ENCODE measurements at places on chromosomes 7 and 10.

DNA sequence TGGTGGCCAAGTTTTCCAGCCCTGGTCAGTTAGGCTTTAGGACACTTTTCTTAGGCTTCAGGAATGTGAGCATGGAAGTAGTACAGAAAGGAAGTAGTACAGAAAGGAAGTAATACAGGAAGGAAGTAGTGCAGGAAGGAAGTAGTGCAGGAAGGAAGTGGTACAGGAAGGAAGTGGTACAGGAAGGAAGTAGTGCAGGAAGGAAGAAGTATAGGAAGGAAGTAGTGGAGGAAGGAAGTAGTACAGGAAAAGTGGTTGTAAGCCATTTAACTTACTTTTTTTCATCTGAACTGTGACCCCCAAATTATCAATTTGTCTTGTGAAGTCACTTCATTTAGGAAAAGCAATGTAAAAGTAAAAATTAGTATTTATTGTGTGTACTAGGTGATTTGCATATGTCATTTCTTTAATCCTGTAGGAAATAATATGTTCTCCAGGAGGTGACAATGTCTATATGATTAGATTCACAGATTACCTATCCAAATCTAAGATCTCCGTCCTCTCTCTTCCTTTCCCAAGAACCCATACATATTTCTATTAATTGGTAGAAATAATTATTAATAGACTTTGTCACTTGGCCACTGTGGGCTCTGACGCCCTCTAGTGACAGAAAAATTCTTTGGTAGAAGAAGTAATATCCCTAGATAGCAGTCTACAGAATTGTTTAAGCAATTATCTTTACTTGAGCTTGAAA, 3.9 kb upstream of the FAS start:
- no peak for DNase-seq

- DNase-seq, result no peak
Measured at GRCh38 chr7:50068026-50068425, 25.0 kb downstream of the ZPBP start.

DNA sequence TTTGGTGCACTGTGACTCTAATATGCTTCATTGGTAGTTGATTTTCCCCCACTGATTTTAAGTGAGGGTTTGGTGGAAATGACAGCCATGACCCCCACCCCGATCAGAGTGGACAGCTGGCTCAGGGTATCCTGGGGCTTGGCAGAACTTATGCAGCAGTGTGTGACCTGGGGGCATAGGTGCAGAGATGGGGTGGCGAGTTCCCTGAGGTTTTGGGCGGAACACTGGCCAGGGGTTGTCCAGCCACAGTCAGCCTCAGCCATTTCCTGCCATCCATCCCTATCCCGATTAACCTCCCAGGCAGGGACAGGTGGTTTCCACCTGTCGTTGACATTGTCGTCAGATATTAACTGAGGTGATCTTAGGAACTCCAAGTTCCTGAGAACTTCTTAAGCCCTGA, 155.8 kb upstream of the CHST15 start:
- DNase-seq, result no peak

DNA sequence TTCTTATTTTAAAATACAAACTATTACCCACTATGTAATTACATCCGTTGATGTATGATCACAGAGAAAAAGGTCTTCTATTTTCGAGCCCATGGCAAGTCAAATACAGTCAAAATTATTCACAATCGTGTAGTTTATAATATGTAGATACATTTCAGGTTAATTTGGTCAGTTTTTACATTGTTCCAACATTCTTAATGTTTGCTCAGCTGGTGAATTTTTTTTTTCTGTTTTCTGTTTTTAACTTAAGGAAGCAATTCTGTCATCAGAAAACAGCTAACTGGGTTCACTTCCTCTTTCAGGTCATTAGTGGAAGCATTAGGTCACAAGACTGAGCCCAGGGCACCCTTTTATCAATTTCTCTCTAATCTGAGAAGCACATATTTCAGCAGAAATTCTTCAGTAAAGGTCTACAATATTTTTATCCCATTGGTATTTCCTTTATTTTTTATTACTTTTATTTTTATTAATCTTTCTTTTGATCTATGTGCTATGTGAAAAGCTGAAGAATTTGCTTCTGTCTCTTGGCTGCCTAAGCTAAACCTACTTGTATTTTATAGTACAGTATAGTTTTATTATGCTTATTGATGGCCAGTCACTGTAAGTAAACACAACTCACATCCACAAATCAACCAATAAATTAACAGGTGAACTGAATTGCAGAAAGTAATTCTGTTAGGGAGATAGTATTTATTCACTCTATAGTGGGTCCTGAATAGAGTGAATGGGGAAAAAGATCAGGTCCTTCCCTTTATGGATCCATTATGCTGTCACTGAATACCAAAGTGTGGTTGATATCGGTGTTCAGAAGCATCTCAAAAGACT, 84.6 kb downstream of the ICA1 start:
- DNase-seq, result no peak

GRCh38 chr7:80411621-80412020, 100.2 kb downstream of the GNAT3 start:
- DNase-seq, result no peak

DNA sequence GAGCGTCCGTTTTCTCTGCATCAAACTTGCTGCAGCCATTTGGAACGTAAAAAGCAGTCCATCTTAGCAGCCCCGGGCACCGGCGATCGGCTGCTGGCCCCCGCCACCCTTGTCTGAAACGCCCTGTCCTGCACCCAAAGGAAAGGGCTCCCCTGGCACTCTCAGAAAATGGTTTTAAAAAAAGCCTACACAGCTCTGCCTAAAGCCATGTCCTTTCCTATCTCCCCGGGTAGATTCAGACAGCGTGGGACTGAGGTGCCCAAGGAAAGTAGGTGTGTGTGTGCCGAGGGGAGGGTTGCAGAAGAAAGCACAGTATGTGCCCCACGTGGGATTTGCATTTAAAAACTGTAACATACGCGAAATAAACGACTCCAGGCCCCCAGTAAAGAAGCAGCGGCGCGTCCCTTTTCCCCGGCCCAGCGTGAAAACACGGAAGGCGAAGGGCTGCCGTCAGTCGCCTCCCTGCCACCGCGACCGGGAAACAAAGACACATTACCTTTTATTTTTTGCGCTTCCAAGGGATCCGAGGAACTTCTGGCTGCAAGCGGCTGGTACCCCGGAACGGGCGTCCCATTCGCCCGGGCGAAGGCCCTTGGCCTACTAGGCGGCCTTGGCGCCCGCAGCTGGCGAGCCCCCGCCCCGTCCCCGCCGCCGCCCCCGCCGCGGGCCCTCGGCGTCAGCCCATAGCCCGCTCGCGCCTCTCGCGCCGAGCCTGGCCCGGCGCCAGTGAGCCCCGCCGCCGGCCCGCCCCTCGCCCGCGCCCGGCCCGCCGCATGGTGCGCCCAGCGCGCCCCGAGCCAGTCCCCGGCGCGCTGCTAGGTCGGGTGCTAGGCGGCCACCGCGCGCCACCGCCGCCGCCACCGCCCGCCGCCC, 304.6 kb downstream of the PRPF18 start:
- no peak for DNase-seq

Measured in stimulated activated CD8-positive, alpha-beta memory T cell treated with anti-CD3 and anti-CD28 coated beads, Interleukin-4, amount 100 ng/mL, for 1 hour (primary cell).